CMK (cell line): ENCODE measurements at places on chromosomes 16 and 17.

- DNase-seq: no peak
Observed at GRCh38 chr17:63847525-63848249, 5.2 kb upstream of the SMARCD2 start.

DNA sequence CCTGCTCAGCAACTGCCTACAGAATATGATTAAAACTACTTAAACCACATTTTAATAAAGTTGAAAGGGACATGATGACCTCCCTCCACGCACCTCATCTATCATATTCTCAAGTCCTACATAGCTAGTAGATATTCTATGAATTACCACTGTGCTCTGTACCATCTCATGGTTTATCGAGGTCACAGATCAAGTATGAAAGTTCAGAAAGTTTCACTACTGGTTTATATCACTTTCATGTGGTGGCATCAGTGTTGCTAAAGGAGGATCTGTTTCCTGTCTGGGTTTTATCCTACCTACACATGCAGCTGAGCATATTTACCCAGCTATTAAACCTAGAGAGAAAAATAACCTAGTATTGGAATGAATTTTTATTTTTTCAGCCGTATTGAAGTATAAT, 214.9 kb upstream of the MON1B start:
- no peak for DNase-seq

DNA sequence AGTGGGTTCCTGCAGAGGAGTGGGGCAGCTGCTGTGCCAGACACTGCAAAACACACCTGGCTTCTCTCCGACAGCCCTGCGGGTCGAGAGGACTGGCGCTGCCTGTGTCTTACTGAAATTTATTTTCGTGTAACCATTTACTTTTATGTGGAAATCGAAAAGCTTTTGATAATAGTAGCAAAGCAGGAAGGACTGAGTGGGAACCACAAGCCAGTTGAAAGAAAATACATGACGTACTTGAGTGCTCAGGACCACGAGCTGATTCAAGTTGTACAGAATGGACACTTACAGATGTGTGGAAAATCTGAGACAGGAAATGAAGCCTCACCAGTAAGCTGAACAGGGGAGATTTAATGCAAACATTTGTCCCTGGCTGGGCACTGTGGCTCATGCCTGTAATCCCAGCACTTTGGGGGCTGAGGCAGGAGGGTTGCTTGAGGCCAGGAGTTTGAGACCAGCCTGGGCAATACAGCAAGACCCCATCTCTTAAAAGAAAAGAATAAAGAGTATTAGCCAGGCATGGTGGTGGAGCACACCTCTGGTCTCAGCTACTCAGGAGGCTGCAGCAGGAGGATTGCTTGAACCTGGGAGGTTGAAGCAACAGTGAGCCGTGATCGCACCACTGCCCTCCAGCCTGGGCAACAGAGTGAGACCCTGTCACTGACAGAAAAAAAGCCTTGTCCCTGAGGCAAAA, 11.3 kb upstream of the RPL13 start:
- DNase-seq: no peak

DNA sequence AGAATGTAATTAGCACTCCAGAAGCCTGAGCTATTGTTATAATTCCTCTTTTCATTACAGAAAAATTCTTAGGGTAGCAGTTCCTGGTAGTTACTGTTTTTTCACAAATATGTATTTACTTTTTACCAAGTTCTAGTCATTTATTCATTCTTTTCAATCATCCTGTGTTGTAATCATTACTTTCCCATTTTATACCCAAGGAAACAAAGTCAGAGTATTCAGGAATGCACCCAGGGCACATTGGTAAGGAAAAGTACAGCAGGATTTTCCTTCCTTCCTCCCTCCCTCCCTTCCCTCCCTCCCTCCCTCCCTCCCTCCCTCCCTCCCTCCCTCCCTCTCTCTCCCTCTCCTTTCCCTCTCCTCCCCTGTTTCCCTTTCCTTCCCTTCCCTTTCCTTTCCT, 115.9 kb upstream of the RBFOX1 start:
- DNase-seq: no peak

DNA sequence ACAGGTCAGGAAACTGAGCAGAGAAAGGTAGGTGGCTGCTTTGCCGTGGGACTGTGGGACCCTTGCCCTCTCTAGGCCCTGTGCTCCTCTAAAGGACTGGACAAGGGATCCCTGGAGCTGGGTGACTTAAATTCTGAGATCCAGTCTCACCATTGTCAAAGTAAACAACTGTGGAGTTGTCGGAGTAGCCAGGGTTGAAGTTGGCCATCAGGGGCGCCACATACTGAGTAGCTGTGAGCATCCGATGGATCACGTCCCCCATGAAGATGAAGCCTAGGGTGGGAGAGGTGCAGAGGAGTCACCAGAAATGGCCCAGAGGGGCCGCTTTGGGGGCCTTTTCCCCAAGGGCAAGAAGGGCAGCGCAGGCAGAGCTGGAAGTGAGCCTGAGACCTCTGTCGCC, 43.5 kb downstream of the PLXDC1 start:
- DNase-seq: no peak

DNA sequence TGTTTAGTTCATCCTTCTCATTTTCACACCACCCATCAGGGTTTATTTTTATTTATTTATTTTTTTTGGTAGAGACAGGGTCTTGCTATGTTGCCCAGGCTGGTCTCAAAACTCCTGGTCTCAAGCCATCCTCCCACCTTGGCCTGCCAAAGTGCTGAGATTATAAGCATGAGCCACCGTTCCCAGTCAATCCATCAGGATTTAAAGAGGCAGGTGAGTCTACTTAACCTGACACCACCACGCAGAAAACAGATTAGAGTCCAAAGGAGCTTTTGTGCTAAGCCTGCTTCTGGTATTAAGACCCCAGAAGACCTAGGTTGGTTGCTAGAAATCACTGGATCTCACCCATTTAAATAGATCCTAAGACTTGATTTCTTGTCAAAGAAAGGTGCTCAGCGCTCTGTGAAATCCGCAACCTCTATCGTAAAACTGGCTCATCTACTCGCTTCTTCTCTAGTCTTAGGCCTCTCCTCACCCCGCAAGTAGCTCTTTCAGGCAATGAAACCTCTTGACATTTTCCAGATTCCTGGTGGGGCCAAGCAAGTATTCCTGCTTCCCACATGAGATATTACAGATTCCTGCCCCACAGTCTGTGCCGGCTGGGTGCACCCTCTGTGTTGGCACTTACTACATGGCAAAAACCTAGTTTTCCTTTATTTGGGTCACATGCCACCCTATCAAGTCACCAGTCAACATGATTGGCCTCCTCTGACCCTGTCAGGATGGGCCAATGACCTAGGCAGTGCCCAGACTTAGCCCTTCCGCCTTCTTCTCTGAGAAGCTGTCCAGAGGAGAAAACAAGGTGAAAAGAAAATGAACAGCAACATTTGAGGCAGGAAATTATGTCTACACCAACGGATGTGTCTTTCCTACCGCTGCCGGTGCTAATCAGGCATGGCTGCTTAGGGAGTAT, 9.0 kb downstream of the PITPNA start:
- DNase-seq: no peak

- no peak for DNase-seq
Observed at GRCh38 chr16:3861808-3862451, 18.6 kb downstream of the CREBBP start.

DNA sequence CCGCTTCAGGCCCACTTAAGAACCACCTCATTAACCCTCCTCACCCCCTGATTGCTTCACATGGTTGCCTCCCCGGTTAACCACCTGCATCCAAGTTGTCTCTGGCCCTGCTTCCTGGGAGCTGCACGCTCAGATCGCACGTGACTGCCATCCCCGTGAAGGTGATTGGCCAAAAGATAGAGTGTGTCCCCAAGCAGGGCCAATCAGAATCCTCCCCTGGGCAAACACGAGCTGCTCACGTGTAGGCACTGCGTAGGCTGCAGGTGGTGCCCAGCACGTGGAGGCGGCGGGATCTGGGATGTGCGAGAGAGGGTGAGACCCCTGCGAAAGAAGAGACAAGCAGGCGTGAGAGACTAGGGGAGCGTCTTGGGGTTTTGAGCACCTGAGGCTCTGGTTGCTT, 111.8 kb upstream of the CRHR1 start:
- DNase-seq: no peak

GRCh38 chr17:19644493-19645210, 3.9 kb upstream of the ALDH3A2 start:
- DNase-seq: no peak

- no peak for DNase-seq
Observed at GRCh38 chr16:84334058-84334457, 34.3 kb upstream of the ATP2C2 start.

GRCh38 chr16:58452640-58453039, 47.3 kb upstream of the NDRG4 start:
- no peak for DNase-seq

DNA sequence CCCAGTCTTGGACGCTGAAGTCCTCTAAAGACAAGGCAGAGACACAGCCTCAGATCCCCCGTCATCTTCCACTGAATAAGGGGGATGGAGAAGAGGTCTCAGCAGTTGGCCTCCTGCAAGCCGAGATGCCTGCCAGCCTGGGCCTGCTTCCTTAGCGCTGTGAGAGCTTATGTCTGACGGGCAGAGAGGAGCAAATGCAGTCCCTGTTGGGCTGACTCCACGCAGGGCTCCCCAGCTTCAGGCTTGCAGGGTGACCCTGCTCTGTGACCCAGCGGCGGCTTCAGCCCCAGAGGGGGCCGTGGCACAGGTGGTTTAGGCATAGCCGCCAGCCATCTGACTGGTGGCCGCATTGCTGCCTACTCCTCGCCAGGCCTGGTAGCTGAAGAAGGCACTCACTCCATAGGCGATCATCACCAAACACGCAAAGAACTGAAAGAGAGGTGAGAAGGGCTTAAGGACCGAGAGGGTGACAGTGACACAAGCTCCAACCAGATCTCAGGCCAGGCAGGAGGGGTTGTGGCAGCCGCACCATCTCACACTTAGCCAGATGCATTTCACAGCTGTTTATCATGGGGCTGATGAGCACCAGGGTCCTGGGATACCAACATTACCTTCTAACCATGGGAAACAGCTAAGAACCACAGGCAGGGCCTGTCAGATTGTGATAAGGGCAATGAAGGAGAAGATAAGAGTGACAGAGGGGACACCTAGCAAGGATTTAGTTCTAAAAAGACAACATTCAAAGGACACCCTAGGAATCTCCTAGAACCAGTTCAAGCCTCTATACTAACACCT, 11.7 kb downstream of the ARL2BP start:
- no peak for DNase-seq

- DNase-seq: no peak
Observed at GRCh38 chr16:10126686-10127085, 55.5 kb downstream of the GRIN2A start.

GRCh38 chr16:49866595-49867071, 10.7 kb upstream of the ZNF423 start:
- no peak for DNase-seq

GRCh38 chr17:8366231-8366630, 10.3 kb downstream of the KRABD2 start:
- DNase-seq: no peak

GRCh38 chr16:30376461-30376902, 1.9 kb downstream of the MYL11 start:
- DNase-seq: no peak

- DNase-seq: no peak
Observed at GRCh38 chr16:85350973-85351372, 238.7 kb upstream of the CIBAR2 start.

DNA sequence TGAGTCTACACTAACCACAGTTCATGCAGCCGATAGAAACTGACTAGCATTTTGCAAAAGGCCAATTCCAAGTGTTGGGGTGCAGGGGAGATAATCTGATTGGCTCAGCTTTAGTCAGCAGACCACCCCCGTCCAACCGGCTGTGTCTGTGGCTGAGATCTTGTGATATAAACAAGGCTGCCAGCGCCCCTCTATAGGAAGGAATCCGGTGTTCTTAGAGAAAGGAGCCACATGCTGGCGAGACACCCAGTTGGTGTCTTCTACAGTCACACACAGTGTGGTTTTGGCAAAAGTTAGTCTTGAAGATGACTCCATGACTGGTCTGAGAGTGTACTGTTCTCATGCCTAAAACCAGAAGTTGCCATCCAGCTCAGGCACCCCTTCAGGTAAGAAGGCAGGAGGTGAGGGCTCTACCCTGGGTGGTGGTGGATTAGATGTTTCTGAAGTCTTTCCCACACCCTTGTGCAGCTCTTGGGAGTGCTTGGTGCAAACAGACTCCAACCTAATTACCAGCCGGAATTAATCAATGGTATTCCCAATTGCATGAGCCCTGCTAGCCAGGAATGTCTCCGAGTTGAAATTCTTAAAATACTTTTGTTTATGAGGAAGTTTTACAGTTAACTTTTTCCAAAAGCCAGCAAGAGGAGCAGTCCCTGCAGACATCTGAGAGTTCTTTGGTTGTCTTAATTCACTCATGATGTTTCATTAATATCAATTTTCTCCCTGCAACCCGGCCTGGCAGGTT, 172.3 kb upstream of the IRX6 start:
- DNase-seq: no peak

DNA sequence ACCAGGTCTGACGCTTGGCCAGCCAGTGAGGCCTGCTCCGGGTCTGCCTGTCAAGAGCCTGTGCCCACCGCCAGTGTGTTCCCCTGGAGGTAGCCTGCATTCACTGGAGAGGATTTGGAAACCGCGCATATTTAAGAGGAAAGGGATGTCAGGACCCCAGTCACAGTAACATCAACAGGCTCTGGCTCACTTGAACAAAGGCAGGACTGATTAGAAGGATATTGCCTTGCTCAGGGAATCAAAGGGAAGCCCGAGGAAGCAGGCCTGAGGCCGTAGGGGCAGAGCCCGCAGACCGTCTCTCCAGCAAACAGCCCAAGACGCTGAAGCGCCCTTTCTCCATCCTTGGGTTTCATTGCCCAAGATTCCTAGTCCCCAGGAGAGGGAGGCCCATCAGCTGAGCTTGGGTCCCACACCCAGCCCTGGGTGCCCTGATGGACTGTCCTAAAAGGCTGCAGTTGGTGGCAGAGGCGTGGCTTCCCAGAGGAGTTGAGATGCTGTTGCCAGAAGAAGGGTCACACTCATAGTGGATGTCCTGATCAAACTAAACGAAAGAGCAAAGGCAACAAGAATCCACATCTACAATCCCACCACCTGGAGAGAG, 23.2 kb downstream of the NT5M start:
- DNase-seq: no peak

- no peak for DNase-seq
Observed at GRCh38 chr16:66551348-66551759, 1.0 kb upstream of the CKLF start.

- DNase-seq: no peak
Observed at GRCh38 chr17:3678821-3679530, 10.4 kb downstream of the EMC6 start.

GRCh38 chr17:7720125-7720524, 2.6 kb downstream of the DNAH2 start:
- no peak for DNase-seq

GRCh38 chr16:24700549-24701392, 28.7 kb upstream of the TNRC6A start:
- DNase-seq: no peak
